Stimulated activated naive CD8-positive, alpha-beta T cell treated with anti-CD3 and anti-CD28 coated beads, Interleukin-15, Interleukin-2, amounts not matched to agents 100 U/mL and 50 U/mL, for 24 hours (primary cell): ENCODE measurements at places on chromosomes 2 and 18.

DNA sequence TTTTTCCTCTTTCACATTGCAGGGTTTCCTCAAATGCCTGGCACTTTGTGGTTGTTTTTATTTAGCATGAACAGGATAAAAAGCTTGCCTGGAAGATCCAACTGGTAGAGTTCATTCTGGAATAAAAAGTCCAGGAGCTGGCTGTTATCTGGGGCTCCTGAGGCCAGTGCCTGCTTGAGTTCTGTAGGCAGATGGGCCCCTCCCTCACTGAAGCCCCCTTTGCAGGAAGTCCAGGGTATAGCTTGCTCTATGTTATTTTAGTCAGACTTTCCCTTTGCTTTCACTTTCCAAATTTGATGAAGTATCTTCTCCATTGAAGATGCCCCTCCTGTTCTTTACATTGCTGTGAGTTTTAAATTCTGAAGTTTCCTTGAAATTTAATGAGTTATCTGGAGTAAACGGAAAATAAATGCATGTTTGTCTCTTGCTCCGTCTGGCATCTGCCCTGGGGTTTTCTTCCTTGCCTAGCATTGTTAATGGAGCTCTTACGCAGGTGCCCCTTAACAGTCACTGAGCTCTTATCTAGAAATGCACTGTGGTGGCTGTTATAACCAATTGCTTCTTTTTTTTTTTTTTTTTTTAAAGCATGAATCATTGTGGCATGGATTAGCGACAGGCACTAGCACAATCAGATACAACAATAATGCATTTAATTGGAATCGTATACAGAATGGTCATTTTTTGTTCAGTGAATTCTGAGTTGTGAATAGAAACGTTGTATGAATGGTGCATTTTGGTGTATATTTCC, 27.0 kb upstream of the LPIN1 start:
- no peak for DNase-seq

DNA sequence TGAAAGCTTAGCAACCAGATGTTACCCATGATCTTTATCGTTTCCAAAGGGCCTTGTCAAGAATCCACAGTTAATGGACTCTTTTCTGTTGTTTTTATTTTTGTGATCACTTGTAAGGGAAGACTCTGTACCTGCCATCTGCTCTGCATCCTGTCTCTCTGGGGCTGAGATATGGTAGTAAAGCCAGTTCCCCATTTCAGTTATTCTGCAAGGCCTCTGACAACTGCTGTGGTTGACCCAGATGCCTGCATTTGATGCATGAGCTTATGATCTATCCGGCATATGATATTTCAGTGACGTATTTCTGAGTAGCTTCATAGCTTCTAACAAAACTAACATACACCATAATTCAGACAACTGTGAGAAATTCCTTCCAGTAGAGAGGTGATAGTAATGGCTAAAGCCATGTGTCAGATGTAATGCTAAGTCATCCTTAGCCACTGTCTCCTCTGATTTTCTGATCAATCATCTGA, 105.1 kb downstream of the TPO start:
- DNase-seq, result no peak

- no peak for DNase-seq
These were observed 6.1 kb downstream of the GPR17 start for GRCh38 chr2:127651971-127652550.

- no peak for DNase-seq
These were observed 458.8 kb upstream of the MEX3C start for GRCh38 chr18:51656249-51656648.

- DNase-seq, result no peak
These were observed 30.6 kb upstream of the CD8A start for GRCh38 chr2:86821306-86821705.

- no peak for DNase-seq
These were observed 36.4 kb upstream of the LMAN1 start for GRCh38 chr18:59395226-59396175.

DNA sequence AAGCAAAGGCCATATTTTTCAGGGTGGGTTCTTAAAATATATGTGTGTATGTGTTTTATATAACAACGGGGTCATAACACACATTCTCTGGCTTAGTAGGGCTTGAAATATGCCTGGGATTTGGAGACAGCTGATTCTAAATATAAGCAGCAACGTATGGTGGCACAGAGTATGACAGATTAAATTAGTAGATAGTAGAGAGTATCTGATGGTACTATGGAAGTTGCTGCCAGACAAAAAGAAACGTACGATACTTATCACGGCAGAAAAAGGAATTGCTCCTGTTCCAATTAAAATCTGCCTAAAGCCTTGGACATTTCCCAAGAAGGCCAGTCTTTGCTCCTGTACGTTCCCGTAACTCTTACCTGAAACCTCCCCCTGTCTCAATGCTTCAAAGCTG, 607.9 kb upstream of the ID2 start:
- DNase-seq, result no peak

- no peak for DNase-seq
These were observed 23.3 kb downstream of the KCTD18 start for GRCh38 chr2:200486529-200486928.

DNA sequence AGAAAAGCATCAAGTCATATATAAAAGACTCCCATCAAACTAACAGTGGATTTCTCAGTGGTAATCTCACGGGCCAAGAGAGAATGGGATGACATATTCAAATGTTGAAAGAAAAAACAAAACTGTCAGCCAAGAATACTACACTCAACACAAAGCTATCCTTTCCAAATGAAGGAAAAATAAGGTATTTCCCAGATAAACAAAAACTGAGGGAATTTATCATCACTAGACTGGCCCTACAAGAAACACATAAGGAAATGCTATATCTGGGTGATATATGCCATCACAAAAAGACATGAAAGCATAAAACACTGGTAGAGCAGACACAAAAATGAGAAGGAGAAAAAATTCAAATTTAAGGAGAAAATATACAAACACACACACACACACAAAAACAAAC, 118.6 kb downstream of the ACVR1 start:
- DNase-seq, result no peak

DNA sequence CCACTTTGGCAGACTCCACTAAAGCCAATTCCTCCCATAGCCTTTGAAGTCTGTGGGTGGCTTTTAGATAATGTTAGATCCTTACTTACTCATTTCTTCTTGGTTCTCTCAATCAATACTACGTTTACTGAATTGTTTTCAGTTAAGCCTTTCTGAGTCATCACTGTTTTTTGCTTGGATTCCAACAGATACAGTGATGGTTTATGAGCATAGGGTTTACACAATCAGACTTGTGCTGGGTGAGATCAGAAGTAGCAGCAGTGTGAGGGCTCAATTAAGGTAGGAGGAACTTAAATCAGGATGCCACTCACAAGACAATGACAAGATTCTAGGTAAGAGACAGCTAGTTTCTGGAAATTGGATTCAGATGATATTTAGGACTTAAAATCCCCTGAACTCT, 297.7 kb upstream of the DOK6 start:
- DNase-seq, result no peak

- DNase-seq, result no peak
These were observed 86.1 kb upstream of the BOD1L2 start for GRCh38 chr18:57060814-57061213.

DNA sequence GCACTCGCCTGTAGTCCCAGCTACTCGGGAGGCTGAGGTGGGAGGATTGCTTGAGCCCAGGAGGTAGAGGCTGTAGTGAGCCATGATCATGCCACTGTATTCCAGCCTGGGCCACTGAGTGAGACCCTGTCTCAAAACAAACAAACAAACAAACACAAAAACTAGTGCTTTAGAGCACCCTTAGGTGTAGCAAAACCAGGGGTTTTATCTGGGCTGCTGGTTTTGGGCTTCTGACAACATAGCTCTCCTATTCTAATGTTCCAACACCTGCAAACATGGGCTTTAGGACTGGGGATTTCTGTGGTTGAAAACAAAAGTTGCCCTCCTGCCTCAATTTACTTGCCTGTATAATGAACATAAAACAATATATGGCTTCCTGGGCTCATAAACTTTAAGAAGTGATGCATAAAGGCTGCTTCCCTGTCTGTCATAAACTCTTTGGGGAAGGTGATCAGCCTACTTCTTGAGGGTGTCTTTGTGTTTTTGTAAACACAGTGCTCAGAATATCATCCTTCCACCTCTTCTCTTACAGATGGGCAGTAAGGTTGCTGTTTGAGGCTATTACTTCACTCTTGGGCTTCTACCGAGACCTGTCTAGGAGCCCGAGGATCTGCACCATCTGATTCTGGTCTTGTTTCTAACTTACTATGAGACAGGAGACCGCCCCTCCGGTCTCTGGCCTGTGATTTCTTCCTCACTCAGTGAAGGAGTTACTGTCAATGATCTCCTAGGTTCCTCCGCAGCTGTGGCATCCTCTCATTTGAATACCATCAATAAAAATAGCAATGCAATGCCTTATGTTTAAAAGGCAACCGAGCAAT, 246.5 kb downstream of the MYCN start:
- no peak for DNase-seq

DNA sequence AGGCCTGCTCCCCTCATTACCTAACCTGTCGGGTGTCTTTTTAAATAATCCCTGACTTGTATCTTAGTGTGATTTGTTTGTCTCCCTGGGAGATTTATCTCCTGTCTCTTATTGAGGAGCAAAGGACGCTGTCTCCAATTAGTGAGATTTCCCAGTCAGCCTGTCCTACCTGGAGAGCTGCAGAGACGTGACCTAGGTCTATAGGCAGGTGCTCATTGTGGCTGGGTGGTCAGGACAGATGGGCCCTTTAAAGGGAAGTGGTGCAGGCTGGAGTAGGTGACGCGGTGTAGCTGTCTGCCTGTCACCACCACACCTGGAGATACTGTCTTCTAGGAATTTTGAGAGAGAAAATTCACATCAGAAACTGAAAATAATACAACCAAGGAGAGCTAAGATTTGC, 28.0 kb downstream of the PLB1 start:
- DNase-seq, result no peak

- DNase-seq, result no peak
These were observed 2.9 kb upstream of the MRPL44 start for GRCh38 chr2:223954401-223954800.

DNA sequence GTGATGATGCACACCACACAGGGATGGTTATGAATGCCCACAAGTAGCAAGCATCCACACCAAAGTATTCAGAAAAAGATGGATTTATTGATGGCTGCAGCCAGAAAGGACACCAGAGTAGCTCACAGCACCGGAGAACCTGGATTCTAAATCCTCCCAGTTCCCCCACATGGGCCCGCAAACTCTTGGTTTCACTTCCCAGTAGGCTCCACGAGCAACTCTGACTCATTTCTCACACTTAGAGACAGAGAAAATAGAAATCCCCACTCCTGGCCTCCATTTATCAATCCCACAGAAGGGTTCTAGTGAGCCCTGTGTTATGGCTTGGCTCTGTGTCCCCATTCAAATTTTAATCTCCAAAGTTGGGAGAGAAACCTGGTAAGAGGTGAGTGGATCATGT, 426.7 kb upstream of the MYT1L start:
- no peak for DNase-seq

DNA sequence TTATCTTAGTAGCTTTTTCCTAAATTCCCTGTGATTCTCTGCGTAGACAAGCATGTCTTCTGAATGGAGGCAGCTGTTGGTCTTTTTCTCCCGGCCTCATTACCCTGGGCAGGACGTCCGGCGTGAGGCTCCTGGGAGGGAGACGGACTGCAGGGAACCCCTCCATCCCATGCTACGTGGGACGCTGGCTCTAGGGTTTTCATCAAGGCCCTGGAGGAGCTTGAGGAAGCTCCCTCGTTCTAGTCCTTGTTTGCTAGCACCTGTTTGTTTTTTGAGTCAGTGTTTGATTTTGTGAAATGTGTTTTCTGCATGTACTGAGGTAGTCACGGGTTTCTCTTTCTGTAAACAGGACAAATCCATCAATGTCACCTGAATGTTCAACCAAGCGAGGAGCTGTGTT, 99.3 kb upstream of the TMEM18 start:
- no peak for DNase-seq

DNA sequence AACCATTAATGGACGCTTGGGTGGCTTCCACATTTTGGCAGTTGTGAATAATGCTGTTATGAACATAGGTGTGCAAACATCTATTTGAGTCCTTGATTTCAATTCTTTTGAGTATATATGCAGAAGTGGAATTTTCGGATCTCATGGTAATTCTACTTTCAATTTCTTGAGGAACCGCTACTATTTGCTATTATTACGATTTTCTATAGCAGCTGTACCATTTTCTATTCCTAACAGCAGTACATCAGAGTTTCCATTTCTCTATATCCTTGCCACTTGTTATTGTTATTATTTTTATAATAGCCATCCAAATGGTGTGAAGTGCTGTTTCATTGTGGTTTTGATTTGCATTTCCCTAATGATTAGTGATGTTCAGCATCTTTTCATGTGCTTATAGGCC, 69.5 kb downstream of the KIF5C start:
- DNase-seq, result no peak

- peak; percentile 69 for DNase-seq
These were observed 3.5 kb upstream of the CABLES1 start for GRCh38 chr18:23131693-23132319.

DNA sequence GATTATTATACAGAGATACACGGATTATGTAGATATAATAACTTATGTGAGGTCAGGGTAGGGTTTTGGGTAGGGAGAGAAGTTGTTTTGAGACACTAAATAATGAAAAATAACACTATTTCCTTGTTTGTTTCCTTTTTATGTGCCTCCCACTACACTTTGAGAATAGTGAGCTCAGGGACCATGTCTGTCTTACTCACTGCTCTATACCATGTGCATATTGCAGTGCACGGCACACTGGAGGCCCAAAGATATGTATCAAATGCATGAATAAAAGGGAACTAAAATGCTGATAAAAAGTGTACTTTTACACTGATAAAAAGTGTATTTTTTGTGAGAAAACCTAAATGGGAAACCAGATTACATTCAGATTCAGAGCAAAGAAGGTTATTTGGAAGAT, 151.4 kb upstream of the NABP1 start:
- DNase-seq, result no peak

- no peak for DNase-seq
These were observed 199.9 kb upstream of the PKDCC start for GRCh38 chr2:41847744-41848441.

DNA sequence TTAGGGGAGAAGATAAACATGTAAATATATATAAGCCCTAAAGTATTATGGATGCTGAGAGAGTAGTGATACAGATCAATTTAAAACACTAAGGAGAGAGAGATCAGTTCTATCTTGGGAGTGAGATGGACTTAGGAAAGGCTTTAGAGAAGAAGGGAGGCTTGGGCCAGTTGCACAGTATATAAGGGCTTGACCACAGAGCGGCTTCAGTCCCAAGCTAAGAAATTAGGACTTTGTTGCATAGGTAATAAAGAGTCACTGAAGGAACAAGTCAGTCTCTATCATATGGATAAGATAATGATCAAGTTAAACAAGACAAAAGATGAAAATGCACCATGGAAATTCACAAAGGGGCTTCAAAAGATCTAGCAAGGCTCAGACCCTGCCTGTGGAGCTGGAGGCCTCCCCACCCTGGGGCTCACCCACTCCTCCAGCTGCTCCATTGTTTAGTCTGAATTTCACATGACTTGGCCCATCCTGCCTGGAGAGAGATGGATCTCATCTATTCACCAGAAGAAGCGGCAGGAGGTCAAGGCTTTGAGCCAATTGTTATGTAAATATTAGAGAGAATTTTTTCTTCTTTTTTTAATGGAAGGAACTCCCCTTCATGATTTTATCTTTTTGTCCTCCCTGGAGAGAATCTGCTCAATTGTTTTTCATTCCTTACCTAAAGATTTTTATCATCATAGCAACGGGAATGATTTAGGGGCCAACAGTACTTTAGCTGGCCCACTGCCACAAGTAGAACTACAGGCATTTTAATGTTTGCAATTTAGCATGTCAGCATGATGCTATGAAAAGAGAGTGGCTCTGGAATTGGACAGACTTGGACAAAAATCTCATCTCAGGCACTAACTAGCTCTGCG, 44.0 kb downstream of the GYPC start:
- no peak for DNase-seq
